ENCODE measurements at places on chromosomes 2 and 18. TPM values are rescaled to one million over a fixed set of nuclear protein-coding genes. Genes with fewer than 3 reads are reported as not detected.
A peak's percentile ranks its signal among the peaks of the same experiment; 100 is the strongest.

- peak; percentile 43 for DNase-seq
These were observed 16.5 kb upstream of the KLHL23 start for GRCh38 chr2:169716938-169717690.

GRCh38 chr2:141766225-141766624 lies 364.6 kb downstream of the LRP1B start:
- no peak for DNase-seq

The CDK15 gene
- total RNA-seq, result 7.0 TPM

DNA sequence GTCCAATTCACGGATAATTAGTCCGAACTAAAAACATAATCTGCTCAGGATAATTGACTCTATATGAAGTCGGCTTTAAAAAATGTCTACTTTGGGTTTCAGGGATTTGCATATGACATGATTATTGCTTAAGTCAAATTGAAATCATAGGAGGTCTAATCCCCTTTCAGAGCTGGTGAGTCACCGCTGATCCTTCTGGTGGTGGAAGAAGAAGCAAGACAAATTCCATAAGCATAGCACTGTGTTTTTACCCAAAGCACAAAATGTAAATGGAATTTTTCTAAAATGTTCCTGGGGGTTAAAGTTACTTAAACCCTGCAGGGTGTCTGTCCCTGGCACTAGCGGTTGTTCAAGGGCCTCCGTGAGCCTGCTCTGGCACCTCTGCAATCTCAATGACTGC lies 460.2 kb downstream of the LRATD1 start:
- DNase-seq, result no peak

The ABCG8 gene
- total RNA-seq, result not detected

DNA sequence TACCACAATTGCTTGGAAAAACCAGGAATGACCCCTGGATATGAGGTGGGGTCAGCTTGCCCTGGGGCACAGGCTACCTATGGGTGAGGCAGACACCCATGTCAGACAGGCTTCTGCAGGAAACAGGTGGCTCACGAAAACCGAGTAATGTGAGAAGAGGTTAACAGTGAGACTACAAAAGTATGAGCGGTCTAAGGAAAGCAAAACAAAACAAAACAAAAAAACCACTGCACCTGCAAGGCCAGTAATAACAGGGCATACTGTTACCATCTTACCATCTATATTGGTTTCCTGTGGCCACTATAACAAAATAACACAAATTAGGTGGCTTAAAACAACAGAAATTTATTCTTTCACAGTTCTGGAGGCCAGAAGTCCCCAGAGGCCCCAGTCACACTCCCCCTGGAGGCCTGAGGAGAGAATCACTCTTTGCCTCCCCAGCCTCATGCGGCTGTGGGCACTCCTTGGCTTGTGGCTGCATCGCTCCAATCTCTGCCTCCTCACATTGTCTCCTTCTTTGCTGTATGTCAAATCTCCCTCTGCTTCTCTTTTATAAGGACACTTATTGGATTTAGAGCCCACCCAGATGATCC lies 86.6 kb upstream of the EPC2 start:
- no peak for DNase-seq

GRCh38 chr2:81942136-81942680 lies 1637.7 kb upstream of the LRRTM1 start:
- no peak for DNase-seq

DNA sequence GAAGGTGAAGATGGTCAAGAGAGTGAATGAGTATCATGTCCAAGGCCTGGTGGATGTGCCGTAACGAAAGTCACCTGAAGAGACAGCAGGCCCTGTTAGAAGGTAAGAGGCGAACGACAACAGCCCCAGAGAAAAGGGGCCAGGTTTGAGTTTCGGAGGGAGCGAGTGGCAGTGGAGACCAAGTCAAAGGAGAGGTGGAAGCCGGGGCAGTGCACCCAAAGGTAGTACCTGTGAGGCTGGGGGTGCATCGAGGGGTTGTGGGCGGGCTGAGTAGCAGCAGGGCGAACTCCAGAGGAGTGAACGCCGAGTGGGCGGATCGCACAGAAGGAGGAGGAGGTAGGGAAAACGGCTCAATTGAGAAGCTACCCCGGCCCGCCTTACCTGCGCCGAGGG lies 358 bp downstream of the USP37 start:
- DNase-seq, result no peak

DNA sequence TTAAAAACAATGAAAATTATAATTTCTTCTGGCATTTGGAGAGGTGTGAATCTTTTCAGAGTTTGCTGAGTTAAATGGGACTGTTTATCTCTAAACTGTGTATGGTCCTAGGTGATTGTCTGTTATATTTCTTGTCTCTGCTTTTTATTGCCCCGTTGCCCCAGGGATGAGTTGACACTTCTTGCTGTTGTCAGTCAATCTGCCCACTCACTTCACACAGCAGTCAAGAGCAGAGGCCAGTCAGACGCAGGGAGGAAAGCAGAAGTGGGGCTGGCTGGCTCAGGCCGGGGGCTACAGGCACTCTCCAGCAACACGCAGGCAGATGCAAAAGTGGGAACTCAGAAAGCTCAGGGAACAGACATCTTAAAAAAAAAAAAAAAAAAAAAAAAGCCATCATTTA lies 365.2 kb downstream of the CLIP4 start:
- no peak for DNase-seq

Measured in M059J (cell line).